Chondrocyte (in vitro differentiated cells): ENCODE measurements at places on chromosomes 11 and 22. TPM values are rescaled to one million over a fixed set of nuclear protein-coding genes. Genes with fewer than 3 reads are reported as not detected.

GRCh38 chr22:20576445-20576816, 69.0 kb downstream of the MED15 start:
- DNase-seq = no peak

DNA sequence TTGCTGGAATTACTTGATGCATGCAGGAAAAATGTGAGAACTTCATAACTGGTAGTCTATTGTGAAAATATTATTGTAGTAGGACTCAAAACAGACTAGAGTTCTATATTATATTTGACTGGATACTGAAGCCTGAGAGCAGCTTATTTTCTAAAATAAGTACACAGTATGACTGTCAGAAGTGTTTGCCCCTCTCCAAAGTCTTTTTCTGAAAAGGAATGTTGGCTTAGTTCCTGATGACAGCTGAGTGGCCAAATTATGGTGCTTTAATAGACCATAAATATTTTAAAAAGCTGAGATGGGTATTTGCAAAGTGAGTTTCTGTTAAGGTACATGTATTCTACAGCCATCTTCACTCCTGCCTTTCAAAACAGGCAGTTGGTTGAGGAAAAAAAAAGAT, 13.1 kb downstream of the ZBED5 start:
- DNase-seq = no peak

GRCh38 chr11:17564687-17565042, 17.6 kb downstream of the OTOG start:
- DNase-seq = no peak

- DNase-seq = no peak
These were observed 52.4 kb downstream of the LRRC74B start for GRCh38 chr22:21098099-21098671.

Gene CFAP300
- 2.5 to 3.6 TPM (median 3.0 TPM) in 3 replicates for total RNA-seq

Gene FGF4
- total RNA-seq = not detected in 3 replicates
